Stimulated activated CD8-positive, alpha-beta memory T cell treated with anti-CD3 and anti-CD28 coated beads, Interleukin-7, amount 100 ng/mL, for 24 hours (primary cell): ENCODE measurements at places on chromosomes 7 and 10.

DNA sequence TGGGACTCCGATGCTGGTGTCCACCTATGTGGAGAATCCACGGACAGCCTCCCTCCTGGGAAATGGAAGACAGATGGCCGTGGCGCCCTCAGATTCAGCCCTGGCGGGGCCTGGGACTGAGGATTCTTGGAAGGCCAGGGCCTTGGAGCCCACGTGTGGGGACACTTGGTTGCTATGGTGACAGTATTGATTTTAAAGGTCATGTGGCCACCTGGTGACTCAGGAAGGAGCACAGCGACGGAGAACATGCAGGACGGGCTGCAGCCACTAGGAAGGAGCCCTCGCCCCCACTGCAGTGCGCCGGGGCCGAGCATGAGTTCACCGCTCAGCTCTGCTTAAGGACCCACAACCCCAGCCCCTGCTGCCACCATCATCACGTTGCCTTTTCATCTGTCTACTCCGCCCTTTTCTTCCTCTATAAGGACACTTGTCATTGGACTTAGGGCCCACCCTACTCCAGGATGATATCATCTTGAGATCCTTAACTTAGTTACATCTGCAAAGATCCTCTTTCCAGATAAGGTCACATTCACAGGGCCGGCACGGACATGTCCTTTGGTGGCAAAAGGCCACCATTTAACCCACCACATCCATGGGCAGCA, 3.7 kb upstream of the STK32C start:
- DNase-seq, result no peak

DNA sequence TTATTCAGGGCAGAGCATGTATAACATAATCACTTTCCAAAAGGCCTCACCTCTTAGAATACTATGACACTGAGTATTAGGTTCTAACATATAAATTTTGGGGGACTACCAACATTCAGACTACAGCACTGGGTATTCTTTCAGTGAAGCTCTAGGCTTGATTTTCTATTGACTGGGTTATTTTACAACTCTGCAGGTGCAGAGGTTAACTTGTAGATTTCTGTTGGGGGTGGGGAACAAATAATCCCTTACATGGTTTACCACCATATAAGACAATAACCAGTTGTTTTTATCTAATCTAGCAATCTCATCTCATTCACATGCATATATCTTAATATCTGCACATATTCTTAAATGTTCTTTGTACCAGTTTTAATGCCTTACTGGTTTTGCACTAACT, 73.9 kb downstream of the ATE1 start:
- DNase-seq, result no peak

DNA sequence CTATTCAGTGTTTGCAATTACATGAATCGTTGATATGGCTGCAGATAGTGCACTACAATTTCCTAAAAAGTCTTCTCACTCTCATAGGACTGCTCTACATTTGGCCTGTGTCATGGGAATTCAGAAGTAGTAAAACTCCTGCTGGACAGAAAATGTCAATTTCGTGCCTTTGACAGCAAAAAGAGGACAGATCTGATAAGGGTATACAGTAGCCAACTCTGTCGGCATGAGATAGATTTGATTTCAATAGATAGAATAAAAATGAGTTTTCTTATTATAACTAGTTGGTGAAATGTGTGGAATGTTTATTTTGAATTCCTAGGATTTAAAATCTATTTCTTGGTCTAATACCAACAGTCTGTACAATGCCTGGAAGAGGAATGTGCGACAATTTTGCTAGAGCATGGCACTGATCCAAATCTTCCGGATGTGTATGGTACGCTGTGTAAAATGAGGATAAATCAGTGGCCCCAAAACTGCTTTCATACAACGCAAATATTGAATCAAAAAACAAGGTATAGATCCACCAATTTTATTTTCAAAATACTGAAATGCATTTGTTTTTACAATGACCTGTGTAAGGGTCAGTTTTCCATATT, 133.5 kb upstream of the CDK13 start:
- no peak for DNase-seq

GRCh38 chr7:93147363-93147762, 822 bp downstream of the SAMD9L start:
- peak; percentile 13 for DNase-seq

DNA sequence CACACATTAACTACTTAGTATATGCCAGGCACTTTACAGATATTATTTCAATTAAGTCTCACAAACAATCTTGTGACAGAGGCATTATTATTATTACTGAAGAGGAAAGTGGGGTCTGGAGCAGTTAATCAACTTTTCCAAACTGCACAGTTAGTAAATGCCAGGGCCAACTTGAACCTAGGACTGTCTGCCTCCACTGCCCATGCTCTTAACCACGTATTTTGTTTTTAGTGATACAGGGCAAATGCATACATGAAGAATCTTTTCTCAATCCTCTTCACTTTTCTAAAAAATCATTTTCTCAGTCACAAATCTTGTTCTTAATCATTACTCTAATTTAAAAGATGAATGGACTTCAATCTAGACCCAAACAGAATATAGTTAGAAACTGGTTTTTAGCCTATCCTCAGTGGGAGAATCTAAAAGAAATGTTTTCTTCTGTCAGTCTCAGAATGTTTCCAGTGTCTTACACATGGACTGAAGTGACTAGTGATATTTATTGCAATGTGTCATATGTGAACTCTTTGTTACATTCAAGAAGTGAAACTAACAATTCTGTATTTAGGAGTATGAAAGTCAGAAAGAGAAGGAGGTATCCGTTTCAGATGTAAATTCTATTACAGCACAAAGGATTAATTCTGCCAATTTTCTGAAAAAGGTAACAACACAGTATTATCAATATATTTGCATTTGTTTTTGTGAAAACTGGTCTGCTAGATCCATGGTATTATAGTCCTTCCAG, 55.5 kb upstream of the CCNJ start:
- DNase-seq, result no peak

GRCh38 chr10:19640566-19641263, 175.5 kb upstream of the PLXDC2 start:
- DNase-seq, result no peak

DNA sequence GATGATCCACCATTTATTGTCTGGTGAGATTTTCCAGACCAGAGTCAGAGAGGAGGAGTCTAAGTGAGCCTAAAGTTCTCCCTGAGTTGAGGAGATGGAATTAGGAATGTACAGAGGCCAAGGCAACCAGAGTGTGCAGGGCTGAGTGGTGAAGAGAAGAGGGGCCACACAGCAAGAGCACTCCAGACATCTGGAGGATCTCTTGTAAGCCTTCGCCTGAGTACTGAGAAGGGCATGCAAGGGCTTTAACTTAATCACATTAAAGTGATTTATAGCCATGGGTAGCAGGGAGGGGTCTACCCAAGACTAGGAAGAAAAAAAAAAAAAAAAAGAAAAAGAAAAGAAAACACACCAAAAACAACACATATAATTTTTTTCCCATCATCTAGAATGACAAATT, 1190.4 kb downstream of the GATA3 start:
- no peak for DNase-seq

DNA sequence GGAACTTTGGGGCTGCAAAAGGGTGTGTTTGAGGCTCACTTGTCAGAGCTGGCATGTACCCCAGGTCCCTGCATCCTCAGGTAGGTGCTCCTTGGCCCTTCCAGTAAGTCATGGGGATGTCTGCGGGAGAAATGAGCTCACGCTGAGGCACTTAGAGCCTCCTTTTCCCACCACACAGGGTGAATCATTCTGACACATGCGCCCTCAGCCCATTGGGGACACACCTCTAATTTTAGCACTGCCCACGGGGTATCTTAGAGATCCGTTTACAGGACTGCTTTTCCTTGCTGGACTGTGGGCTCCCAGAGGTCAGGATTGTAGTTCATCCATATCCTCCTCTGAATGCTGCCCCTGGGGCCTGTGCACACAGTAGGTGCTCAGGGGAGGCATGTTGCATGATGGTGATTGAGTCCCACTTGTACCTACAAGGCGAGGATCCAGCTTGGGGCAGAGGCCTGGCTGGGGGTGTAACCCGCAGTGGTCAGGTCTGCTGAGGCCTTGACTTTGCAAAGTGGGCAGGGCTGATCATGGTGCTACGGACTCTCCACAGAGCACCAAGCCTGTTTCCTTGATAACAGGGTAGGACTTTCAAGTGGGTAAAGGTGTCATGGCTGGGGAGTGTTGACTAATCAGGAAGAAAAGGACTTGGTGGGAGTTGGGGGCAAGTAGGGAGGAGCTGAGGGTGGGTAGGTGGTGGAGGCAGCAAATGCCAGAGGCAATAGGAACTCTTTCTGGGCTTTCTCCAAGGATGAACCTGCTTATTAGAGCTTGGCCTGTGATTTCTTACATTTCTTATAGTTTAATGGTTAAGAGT, 5.8 kb downstream of the TSPAN15 start:
- DNase-seq, result no peak

DNA sequence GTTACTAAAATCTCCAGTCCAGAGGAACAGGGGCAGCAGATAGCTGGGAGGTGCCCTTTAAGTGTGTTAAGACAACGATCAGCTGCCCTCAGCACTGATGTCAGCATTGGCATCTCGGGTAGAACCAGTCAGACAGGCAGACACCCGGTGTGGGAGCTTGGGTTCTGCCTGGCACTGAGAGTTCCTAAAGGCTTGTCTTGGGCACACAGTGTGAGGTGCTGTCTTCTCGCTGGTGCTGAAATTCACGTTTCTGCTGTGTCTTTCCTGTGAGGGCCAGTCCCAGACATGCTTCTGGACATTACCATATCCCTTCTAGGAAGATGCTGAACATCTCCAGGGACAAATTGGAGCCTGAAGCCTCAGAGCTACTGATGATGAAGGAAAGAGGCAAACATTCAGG, 156.2 kb downstream of the DNAJB6 start:
- no peak for DNase-seq

- DNase-seq, result no peak
Observed at GRCh38 chr7:24705461-24705954, 51.8 kb downstream of the GSDME start.
